Activated CD4-positive, CD25-positive, alpha-beta regulatory T cell treated with anti-CD3 and anti-CD28 coated beads, Interleukin-2, amount 50 U/mL, for 16 hours (primary cell): ENCODE measurements at places on chromosomes 7 and 10.
A peak's percentile ranks its signal among the peaks of the same experiment; 100 is the strongest.

DNA sequence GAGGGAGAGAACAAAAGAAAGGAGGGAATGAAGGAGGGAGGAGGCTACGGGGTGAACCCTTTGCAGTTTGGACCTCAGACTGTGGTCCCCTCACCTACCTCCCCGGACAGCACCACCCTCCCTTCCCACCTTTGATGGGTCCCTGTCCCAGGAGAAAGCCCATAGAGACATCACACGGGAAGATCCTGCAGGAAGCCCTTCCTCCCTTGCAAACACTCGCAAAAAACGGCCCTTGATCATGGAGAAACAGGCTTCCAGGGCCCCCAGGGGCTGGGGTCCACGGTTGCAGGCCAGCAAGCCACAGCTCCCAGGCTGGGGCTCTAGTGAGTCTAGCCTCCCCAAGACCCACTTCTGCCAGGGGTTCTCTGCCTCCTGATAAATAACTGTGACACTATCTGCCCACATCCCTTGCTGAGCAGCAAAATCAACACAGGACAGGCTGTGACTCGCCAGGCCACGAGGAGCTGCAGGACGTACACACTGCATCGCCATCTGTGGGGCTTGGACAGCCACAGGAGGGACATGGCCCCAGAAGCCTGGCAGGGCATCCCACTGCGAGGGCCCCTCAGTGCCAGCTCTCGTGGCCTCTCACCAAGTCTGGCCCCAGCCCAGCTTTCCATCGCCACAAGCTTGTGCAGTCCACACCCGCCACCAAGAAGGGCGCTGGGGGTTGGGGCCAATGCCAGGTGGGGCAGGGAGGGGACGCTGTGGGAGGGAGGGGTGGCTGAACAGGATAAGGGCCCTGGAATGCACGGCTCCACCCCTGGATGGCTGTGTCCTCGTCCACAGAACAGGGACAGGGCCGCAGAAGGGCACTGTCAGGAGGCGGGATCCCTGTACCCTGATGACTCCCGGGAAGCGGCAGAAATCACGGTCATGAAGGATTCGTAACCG is 34.2 kb downstream of the PDGFA start:
- no peak for DNase-seq

DNA sequence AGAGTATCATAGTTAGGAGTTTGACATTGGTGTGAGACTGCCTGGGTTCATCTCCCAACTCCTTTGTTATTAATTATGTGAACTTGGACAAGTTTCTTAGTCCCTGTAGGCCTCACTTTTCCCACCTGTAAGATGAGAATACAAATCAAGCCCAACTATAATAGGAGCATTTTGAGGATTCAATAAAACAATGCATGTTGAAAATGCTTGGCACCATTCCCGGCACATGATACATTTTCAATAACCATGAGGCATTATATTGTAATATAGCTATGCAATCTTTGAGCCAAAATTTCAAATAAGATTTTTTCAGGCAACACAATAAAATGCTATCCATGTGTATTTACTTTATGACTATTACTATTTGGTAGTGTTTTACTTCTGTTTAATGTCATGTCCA is 229.0 kb upstream of the SP4 start:
- DNase-seq, result no peak

DNA sequence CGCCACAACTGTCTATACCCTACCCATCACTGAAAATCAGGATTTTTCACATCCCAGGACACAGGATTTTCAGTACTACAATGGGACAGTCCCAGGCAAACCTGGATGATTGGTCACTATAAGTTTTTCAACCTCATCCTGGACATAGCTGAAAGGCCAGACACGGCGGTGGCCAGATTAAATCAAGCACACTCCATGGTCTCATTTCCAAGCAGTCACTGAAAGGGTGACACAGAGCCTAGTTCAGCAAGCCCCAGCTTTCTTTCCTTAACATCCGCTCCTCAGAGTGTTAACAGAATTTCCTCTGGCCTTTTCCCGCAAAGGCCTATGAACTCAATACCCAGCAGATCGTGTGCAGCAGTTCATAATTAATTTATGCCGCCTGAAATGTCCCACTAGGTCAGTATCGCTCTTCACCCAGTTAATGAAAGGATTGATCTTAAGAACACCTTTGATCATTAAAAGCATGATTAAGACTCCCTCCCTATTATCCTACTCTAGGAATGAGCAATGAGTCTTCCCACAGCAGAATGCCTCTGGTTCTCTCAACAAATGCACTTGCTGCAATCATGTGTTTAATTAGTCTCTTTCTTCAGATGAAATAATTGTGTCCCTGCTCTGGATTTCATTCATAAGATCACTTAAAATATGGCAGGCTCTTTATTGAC is 104.0 kb upstream of the NANOS1 start:
- no peak for DNase-seq

DNA sequence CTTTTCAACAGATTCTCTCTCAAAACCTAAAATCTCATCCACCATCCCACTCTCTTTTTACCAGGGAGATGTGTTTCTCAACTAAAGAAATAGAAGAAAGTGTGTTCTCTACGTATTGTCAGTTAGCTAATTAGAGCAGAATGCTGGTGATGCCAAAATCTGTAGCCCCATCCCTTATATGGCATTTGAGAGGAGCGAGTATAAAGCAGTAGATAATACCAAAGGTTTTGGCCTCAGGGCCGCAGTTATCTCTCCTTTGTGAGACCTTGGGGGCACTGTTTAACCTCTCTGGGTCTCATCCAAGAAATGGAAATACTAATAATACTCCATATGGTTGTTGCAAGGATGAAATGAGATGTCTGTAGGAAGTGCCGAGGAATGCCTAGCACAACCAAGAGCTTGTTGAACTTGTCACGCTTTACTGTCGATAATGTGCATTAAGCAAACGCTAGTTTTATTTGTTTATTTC is 456 bp upstream of the DLD start:
- no peak for DNase-seq

DNA sequence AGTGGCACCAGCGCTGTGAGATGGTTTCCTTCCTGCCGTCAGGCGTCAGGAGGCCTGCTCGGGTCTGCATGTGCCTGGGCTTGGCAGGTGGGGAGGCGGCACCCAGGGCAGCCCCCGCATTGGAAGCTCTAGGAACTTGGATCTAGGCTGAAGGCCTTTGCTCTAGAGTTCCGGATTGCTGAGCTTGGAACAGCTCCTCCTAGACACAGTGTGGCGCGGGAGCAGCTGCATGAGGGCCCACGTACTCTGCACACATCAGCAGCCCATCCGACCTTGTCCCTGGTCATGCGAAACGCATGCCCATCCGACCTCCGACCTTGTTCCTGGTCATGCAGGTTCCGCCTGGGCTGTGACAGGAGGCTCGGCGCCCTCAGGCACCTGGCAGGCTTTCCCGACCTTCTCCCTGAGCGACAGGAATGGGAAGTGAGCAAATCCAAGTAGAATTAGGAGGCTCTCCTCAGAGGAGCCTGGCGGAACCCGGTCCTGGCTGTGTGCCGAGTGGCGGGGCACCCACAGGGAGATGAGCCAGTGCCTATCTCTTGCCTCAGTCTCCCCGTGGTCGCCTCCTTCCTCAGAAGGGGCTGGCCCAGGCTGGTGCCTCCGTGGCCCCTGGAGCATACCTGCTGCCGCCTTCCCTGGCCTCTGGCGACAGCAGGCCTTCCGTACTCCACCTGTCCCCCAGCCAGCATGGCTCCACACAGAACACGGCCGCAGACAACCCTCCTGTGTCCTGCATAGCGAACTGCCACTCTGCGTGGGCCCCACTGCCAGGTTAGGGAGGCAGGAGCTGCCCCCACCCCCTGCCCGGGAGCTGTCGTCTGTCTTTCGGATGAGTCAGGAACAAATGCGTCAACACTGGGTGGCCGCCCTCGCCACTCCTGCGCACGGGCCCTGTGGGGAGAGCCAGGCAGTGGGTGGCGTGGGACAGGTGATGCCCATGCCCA is 12.0 kb downstream of the GET4 start:
- DNase-seq, result no peak

- DNase-seq, result no peak
Observed at GRCh38 chr10:13808556-13809391, 222.0 kb downstream of the PRPF18 start.

DNA sequence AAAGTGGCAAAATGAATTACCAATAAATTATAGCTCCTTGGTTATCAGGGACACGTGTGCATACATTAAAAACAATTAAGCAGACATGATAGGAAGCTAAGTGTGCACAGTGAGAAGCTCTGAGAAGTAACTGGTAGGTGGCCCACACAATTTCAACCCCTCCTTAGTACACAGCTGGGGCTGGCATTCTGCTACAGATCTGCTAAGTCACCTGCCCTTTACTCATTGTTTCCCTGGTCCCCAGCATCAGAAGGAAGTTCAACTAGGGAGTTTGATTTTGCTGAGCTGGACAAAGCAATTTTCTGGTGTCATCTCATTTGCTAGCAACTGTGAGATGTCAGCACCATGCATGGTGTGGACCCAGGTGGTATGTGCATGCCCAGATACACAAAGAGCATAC is 424.1 kb upstream of the NPVF start:
- DNase-seq, result no peak

DNA sequence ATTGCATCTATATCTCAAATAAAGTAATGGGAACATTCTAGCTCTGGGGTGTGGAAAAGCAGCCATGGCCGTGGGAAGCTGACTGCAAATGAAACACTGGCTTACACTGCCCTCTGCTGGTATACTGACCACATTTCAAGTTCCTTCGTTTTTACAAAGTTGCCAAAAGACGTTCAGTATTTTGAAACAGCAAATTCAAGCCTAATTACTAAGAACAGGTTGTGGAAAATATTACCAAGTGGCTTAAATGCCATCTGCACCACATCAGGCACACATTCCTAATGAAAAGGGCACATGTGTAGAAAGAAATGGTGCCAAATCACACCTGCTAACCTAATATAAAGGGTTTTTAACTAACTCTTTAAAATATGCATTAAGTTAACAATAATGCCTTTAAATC is 83.9 kb downstream of the JAZF1 start:
- DNase-seq, result peak; percentile 17

GRCh38 chr7:41501006-41501405 is 201.9 kb downstream of the INHBA start:
- DNase-seq, result no peak

GRCh38 chr10:15879058-15879457 is 18.8 kb upstream of the MINDY3 start:
- no peak for DNase-seq

DNA sequence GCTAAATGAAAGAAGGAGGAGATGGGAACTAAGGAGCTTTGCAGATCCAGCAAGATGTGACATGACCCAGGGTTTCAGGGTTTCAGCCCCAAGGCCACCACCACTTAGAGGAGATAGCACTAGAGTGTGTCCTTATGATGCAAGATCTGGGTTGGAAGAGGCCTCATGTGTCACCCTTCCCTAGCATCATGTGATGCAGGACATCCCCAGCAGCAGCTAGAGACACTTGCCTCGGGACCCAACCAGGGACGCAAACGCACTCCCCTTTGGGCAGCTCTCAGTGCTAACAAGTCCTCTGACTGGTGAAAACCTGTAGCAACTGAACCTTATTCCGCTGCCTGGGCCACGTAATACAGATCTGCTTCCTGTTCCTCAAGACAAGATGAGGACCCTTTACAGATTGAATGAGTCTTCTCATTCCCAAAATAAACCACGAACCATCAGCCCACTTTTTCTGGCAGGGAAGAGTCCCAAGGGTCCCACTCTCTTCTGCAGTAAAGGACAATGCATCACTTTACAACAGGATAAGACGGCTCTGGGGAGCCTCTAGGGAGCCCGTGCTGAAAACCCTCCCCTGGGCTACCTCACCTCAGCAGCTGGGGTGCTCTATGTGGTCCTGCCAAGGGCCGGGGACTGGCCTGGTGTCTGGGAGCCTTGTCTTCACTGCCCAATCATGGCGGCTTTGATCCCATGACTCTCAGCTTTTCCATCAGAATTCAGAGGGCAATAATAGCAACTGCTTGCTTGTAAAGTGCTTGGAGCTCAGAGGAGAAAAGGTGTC is 44.8 kb upstream of the GDF10 start:
- DNase-seq, result no peak

GRCh38 chr7:84704380-84704779 is 482.5 kb downstream of the SEMA3D start:
- no peak for DNase-seq

DNA sequence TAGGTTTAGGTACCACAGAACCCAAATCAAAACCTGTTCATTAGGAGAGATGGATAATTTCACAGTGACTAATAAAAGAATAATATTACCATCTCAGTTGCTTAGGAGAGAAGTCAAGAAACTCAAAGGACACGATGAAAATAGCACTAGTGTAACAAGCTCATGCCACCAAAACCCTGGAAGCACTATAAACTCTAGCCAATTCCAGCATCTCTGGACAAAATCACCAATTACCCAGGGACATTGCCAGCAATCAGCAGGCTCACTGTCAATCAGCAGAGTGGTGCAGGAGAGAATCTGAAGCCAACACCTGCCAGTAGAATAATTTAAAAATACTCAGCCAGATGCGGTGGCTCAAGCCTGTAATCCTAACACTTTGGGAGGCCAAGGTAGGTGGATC is 88.9 kb downstream of the ARMH3 start:
- no peak for DNase-seq

DNA sequence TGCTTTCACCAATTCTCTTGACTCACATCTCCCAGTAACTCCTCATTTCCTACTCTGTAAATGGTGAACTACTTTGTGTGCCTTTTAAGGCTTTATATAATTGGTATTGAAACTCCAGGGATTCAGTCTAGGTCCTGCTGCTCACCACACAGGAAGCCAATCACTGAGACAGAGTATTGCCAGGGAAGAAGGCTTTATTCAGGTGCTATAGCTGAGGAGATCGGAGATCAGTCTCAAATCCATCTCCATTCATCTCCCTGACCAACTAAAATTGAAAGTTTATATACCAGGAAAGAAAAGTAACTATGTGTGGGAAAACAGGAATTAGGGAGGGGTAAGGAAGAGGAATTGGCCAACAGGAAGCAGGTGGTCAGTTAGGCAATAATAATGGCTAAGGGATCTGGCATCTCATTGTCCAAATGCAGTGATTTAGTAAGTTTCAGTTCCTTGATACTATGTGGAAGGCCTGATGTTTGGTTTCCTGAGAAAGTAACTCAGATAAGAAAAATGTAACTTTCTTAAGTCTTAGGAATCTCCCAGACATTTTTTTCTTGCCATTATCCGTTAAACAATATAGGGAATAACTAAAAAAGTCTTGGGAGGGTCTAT is 10.2 kb upstream of the SDHAF3 start:
- no peak for DNase-seq

DNA sequence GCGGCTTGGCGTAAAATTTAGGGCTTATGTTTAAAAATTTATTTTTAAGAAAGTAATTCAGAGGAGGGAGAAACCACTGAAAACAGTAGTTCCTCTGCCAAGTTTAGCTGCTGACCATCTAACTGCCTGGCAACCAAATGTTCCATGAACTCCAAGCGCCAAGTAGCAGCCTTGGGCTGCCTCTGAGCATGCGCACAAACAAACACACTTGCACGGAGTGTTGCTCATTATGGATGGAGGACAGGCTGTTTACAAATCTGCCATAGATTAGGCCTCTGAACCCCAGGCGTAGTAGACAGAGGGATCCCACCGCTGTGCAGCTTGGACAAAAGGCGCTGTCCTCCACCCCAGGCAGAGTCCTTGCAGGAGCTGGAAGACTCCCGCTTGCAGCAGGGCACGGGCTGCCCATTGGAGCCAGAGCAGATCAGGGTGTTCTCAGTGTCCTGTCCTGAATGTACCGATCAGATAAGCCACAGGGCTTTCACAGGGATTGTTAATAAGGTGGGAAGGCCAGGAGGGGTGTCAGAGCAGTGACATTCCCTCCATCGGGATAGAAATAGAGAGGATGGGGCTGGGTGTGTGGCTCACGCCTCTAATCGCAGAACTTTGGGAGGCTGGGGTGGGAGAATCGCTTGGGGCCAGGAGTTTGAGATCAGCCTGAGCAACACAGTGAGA is 47.7 kb upstream of the LYZL1 start:
- DNase-seq, result no peak

- DNase-seq, result no peak
Observed at GRCh38 chr7:601036-601594, 81.5 kb upstream of the PDGFA start.

GRCh38 chr10:79380125-79380945 is 33.1 kb downstream of the PPIF start:
- DNase-seq, result no peak
